CMK (cell line): ENCODE measurements at places on chromosomes 6 and 20.

DNA sequence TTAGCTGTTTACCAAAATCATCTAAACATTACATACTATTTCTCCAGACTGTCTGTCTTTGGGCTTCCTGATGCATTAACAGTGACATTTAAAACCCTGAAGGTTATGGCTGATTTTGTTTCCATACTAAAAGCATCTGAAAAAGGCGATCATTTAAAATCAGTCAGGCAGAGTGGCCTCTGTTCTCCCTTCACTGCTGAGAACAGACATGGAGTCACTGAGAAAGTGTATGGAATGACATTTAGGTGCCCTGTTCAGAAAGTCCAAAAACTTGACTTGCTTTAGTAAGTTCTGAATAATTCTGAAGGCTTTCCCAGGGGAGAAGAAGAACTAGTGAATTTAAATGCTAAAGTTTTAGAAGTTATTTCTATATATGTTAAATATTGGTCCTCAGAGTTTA is 83.0 kb downstream of the MAP7 start:
- no peak for DNase-seq

DNA sequence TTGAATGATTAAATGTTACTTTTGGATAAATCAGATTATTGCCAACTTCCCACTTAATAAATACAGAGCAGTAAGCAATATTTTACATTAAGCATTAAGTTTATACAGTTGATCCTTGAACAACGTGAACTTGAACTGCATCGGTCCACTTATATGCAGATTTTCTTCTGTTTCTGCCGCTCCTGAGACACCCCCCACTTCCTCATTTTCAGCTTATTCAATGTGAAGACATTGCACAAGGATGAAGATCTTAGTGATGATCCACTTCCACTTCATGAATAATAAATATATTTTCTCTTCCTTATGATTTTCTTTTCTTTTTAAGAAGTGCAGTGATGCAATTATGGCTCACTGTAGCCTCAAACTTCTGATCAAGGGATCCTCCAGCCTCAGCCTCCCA is 167.2 kb downstream of the LINC00237 start:
- DNase-seq: no peak

- no peak for DNase-seq
These were observed 91.2 kb downstream of the CARMIL1 start for GRCh38 chr6:25370178-25371036.

GRCh38 chr6:137777687-137778075 is 89.4 kb upstream of the TNFAIP3 start:
- no peak for DNase-seq

GRCh38 chr20:37898233-37899104 is 4.5 kb upstream of the VSTM2L start:
- DNase-seq: no peak

DNA sequence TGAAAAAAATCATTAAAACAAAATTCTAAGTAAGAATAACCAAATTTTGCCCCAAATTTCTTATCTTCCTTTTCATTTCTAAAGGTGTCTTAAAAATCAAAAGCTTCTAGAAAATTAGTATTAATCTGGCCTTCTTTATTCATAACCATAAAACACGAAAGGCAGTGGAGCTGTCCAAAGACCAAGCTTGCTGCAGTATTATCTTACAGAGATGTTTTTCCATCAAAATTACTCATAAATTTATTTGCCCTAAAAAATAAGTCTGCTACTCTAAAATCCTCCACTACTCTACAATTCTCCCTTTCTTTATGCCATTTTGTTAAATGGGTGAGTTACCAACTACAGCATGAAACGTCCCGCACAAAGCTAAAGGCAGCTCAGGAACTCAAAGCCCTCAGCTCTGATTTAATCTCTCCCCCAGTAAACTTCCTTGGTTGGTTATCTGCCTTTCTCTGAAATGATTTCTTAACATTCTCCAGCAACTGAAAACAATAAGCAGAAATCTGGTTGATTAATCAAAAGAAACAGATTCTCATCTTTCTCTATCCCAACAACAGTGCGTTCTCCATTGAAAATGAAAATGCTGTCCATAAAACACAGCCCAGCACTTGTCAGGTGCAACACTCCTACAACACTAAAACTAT is 2.1 kb downstream of the USP49 start:
- no peak for DNase-seq

GRCh38 chr6:53494076-53494475 is 50.8 kb downstream of the GCLC start:
- no peak for DNase-seq

- no peak for DNase-seq
These were observed 110.1 kb downstream of the KIF13A start for GRCh38 chr6:17877196-17877894.

- DNase-seq: no peak
These were observed 5.3 kb downstream of the PXDC1 start for GRCh38 chr6:3746119-3746691.

GRCh38 chr20:49476016-49476355 is 6.5 kb downstream of the KCNB1 start:
- DNase-seq: no peak

DNA sequence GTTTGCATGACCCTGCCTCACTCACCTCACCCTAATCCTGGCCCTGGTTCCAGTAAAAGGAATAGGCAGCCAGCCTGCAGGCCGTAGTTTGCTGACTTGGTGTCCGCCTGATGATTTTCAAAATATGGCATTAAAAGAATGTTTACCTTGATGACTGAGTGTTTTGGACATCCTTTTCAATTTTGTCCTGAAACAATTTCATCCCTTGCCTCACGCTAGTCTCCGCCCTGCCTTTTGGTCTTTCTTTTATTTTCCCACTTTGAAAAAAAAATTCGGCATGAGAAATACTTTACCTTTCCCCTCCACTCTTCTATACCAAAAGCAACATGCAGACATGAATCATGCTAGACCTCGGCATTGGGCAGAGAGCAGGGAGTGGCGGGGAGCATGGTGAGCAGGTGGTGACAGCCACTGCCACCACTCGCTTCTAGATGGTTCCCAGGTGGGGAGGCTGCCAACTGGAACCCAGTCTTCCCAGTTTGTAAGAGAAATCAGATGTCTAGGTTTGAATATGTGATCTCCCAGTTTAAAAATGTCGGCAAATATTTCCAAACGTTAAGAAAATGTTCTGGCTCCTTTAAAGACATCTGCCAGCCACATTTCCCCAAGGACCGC is 9.4 kb downstream of the CD40 start:
- no peak for DNase-seq

DNA sequence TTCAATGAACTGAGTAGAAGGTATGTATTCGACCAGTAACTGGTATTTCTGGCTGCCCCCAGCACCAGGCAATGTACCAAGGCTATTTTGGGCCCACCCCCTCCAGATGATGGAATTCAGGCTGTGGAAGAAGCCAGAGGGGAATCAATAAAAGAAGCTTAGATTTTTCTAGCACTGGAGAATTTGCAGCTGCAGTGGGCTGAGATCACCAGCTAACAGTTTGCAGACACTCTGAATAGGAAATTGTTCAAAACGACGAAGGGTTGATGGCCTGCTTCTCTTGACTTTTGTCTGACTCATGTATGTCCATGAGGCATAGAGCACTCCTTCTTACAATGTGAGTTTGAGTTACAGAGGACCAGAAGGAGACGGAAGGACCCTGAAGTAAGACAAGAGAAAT is 32.4 kb upstream of the FBXO9 start:
- no peak for DNase-seq
